ENCODE measurements at places on chromosomes 2 and 18.

GRCh38 chr2:24863641-24864040 lies 56.4 kb downstream of the ADCY3 start:
- DNase-seq = no peak

DNA sequence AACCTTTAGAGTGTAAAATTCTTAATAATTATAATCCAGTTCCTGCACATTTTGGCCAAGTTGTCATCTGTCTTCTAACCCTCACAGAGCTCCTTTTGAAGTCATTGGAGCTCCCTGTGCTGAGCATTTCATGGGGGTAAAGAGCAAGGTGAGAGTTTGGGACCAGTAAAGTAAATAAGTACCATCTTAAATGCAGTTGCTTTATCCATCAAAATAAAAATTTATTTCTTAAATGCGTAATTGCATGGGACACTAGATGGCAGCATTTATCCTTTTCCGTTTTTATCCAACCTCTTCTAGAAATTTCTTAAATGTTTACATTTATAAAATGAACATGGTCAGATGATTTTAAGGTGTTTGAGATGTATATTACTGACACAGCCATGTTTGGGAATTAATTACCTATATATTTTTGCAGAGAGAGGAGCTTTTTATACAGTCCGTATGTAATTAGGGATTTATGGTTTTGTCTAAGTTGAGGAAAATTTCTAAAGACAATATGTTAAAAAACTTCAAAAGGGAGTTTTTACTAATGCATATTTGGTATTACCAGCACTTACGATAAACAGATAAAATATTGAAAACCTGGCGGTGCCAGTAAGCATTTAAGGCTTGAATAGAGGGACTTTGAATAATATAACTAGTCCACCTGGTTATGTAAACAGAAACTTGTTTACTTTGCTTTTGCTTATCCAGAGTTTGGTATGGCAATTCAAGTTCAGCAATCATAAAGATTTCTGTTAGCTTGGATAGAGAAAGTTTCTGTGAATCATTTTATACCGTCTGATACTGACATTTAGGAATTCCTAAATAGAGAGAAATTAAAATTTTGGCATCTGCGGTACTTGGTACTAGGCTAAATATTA lies 54.5 kb downstream of the ACSL3 start:
- DNase-seq = no peak

DNA sequence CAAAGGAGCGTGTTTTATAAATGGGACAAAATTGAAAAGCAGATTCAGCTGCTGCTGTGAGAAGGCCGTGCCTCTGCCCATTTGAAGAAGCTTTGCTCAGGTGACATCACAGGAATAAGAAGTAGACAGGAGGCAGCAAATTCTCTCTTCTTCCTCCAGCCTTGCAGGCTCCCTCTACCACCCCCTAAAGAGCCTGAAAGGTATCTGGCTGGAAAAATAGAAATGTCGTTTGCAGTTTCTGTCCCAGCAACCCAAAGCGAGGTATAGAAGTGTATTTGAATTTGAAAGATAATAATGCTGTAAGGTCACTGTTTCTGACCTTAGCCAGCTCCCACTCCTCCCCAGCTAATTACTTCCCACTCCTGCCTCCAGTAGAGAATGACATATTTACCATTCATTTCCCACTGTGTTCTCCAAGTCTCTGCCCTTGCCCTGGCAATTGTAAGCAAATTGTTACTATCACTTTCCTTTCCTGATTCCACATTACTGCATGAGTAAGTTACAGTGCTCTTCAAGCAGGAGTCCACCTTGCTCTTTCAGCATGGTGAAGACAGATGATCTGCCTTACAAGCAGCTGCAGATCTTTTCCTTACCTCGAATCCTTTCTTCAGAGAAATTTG lies 56.8 kb upstream of the RASGRP3 start:
- no peak for DNase-seq

DNA sequence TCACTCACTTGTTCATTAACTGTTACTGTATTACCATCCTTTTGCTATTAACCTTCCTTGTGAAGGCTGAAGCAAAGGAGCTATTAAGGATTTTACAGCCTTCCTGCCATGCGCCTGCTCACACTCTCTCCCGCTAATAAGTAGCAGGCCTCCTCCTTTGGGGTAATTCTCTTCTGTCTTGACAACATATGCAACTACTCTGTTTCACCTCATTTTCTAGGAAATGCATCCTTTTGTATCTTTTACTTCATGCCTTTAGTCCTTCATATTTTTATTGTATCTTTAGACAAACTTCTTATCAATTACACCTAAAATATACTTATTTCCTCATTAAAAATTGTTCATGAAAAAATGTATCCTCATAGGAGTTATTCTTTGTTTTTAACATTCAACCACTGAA lies 434.9 kb upstream of the LYPD1 start:
- DNase-seq = no peak

- no peak for DNase-seq
Measured at GRCh38 chr2:239259173-239259572, 141.6 kb downstream of the HDAC4 start.

GRCh38 chr18:27843783-27844777 lies 332.9 kb downstream of the CDH2 start:
- DNase-seq = peak; percentile 87

DNA sequence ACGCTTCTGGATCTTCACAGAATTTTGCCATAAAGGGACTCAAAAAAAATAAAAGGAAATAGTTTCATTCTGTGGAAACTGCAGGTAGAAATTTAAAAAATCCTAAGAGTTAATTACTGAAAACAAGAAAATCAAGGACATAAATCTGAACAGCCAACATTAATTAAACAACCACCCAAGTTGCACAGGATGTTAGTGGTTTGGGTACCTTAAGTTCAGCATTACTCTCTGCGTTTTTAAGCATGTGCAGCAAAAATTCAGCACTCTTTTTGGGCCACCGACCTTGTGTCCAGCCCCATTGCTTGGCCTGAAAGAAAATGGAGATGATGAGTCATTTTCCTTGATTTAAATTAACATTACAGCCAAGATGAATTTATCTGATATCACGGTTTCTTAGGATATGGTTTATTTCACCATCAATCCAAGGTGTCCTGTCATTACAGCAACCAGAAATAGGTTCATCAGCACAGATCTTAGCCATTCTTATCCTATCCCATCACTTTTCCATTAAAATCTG lies 3.3 kb upstream of the C18orf32 start:
- DNase-seq = no peak

GRCh38 chr2:102498414-102498813 lies 25.4 kb downstream of the SLC9A4 start:
- no peak for DNase-seq

GRCh38 chr18:21270453-21270852 lies 28.4 kb downstream of the GREB1L start:
- no peak for DNase-seq

DNA sequence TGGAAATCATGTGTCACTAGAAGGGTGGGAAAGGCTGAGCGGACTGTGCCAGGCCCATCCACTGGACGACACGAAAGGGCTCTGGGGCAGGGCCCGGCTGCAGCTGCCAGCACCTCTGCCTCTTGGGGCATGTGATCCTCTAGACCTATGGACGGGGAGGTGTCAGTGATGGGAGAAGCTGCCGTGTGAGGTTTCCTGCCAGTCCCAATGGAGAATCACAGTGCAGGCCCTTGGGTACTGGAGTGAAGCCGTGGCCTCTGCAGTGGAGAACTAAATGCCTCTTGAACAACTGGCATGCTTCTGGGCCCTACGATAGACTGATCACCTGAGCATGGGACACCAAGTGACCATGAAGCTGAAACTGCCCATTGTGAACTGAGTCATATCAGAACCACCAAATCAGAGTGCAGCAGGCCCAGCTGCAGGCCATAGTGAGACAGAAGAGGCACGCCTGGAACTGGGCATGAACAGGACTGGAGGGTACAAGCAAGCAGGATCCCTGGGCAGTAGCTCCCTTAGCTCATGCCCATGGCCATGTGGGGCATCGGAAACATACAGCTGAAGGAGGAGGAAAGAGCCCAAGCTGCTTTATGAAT lies 18.8 kb upstream of the RHOB start:
- no peak for DNase-seq

DNA sequence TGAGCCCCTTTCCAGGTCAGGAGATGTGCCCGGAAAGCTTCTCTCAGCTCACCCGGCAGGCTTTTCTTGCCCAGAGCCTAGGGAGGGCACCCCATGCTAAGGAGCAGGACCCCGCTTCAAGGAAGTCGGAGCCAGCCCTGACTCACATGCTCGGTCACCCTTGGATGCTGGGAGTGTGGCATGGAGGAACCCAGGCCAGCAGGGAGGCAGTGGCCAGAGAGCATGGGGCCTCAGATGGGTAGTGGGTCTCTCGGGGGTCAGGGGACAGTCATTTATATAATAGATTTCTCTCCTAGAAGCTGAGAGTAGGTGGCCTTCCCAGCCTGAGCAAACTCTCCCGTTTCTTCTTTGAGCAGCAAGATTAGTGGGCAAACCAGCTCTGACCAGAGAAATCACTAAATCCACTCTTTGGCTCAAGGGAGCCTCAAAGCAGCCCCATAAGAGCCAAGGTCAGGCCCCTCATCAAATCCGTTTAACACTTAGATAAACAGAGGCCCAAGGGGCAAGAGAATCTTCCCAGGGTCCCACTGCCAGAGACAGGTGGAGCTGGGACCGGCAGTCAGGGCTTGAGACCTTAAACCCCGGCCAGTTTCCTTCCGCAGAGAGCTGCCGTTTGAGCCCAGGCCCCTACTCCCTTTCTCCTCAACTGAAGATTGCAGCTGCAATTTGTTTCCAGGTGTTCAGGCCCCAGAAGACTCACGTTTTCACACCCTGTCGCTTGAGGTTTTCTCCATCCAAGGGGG lies 113.1 kb downstream of the CYP26B1 start:
- no peak for DNase-seq

GRCh38 chr2:172962824-172963223 lies 112.8 kb upstream of the MAP3K20 start:
- peak; percentile 52 for DNase-seq

DNA sequence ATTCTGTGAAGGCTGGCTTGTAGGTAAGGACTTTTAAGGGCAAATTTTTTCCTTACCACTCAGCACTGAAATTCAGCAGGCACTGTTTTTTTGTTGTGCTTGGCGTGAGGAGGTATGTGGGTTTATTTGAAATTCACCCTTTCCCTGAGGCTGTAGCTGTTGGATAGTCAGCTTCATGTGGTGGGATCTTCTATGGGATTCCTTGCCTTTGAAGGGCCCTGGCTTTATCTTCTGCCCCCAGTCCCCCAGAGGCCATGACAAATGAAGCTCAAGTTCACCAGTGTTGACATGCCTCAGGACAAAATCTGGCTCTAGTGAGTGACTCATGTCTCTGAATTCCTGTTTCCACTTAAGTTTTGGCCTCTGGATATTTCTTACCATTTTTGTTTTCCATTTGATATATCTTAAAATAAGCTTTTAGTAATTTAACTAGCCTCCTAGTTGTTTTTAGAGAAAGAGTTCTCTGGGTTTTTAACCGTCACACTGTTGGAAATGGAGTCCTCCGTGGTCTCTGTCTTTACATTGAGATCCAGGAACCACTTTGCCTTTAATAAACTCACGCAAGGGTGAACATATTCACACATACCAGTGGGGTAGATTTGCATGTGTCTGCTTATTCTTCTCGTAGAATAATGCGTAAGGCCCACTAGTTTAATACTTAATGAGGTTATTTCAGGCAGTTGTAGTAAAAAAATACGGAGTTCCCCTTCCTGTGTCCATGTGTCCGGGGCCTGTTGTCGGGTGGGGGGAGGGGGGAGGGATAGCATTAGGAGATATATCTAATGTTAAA lies 211.1 kb upstream of the FAM98A start:
- DNase-seq = peak; percentile 49

GRCh38 chr2:5173876-5174535 lies 518.2 kb upstream of the SOX11 start:
- no peak for DNase-seq

GRCh38 chr18:10230072-10230471 lies 224.4 kb upstream of the APCDD1 start:
- peak; percentile 66 for DNase-seq

- DNase-seq = no peak
Measured at GRCh38 chr2:216133397-216133796, 24.2 kb downstream of the XRCC5 start.

- DNase-seq = no peak
Measured at GRCh38 chr2:137156221-137156844, 391.0 kb downstream of the THSD7B start.

DNA sequence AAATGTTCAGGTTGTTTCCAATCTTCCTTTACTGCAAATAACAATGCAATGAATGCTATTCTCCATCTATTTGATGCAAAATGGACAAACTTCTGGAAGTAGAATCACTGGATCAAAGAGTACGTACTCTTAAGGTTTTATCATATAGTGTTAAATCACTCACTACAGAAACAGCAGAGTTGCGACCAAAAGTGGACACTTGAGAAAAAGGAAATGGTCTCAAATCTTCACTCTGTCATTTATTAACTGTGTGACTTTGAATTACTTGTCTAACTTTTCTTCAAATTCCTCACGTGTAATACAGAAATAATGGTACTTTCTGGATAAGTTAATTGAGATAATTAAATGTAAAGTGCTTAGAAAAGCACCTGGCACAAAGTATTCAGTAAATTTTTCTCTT lies 78.1 kb downstream of the CERKL start:
- DNase-seq = no peak

GRCh38 chr18:78144669-78145068 lies 834.9 kb upstream of the SALL3 start:
- DNase-seq = no peak

DNA sequence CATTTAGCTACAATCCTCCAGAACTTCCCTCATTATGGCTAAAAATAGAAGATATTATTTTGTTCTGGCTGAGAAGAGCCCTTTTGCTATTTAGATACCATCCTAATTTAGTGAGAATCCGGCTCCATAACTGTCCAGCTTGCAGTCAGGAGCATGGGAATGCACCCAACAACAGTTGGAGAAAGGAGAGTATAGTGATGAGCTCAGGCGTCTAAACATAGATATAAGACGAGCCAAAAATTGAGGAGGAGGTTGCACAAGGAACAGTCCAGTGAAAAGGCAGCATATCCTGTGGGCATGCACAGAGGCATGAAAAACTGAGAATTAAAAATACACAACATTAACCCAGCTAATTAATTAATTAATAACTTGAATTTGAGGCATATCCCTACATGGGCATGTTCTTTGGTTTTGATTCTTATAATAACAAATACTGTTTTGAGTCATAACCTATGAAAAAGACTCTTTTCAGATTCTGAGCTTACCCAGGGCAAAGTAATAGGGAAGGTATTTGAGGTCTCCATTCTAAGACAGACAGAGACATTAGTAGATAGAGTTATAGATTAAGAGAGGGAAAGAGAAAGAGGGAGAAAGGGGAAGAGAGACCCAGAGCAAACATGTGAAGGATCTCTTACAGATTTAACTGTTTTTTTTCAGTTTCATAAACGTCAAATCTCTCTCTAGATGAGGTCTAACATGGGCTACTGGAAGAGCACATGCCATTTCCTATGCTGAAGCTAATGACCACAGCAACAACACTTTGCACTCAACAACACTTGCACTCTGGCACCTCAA lies 311.2 kb downstream of the OSR1 start:
- DNase-seq = no peak

GRCh38 chr2:172712251-172712650 lies 23.4 kb upstream of the RAPGEF4 start:
- DNase-seq = no peak

GRCh38 chr2:186522450-186522849 lies 36.4 kb downstream of the ZC3H15 start:
- DNase-seq = no peak

GRCh38 chr2:134758633-134759032 lies 39.8 kb upstream of the TMEM163 start:
- DNase-seq = no peak
